Stimulated activated CD4-positive, alpha-beta T cell treated with anti-CD3 and anti-CD28 coated beads, Interleukin-15, amount 100 ng/mL, for 48 hours (primary cell): ENCODE measurements at places on chromosomes 6 and 20.

DNA sequence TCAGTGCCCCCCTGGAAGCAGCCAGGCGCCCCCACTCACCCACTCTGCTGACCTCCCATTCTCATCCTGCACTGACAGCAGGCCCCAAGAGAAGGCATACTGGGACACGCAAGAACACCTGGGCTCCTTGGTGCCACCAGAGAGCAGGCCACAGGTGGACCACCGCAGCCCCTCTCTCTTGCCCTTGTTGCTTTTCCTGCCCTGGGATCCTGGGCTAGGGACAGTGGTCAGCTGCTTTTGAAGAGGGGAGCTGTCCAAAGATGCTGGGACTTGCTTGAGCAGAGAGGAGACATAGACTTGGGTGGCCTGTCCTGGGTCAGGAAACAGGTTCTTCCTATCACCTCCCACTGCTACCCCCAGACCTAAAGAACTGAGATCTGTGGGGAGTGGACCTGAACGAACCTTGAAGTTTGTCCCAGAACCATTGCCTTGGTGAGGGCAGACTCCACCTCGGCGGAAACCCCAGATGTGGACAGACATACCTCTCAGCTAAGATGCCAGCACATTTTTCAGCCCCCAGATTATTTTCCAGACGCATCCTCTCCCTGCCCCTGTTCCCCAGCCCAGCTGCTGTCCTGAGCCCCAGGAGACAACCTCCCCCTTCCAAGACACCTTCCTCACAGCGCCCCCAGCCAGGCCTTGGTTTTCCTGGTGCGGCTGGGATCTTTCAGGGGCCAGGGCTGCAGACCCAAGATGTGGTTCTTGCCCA lies 1.1 kb downstream of the GLP1R start:
- no peak for DNase-seq

GRCh38 chr6:10418862-10419748 lies 4.2 kb upstream of the TFAP2A start:
- no peak for DNase-seq

DNA sequence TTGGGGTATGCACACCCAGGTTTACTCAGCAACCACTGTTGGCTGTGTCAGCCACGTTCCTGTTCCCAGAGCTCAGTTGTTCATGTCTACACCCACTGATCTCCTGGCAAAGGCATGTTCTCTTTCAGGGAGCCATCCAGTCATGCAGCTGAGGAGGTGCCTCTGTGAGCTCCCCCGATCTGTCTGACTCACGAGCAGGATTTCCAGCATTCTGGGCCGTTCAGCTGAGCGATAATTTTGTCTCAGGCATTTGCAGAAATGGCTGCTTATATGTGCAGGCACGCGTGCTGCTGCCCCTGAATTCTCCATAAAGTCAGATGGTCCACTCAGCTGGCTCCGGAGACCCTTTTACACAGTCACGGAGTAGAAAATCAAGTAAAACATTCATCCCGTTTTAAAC lies 78.4 kb upstream of the IYD start:
- DNase-seq, result no peak

- no peak for DNase-seq
Measured at GRCh38 chr6:6746333-6746969, 157.9 kb downstream of the LY86 start.

- no peak for DNase-seq
Measured at GRCh38 chr20:10129749-10130148, 88.9 kb upstream of the SNAP25 start.

GRCh38 chr6:163897030-163897429 lies 482.5 kb downstream of the QKI start:
- no peak for DNase-seq

- DNase-seq, result no peak
Measured at GRCh38 chr6:1678201-1678600, 68.5 kb downstream of the FOXC1 start.

GRCh38 chr6:106223300-106223930 lies 102.1 kb downstream of the ATG5 start:
- DNase-seq, result peak; percentile 41

DNA sequence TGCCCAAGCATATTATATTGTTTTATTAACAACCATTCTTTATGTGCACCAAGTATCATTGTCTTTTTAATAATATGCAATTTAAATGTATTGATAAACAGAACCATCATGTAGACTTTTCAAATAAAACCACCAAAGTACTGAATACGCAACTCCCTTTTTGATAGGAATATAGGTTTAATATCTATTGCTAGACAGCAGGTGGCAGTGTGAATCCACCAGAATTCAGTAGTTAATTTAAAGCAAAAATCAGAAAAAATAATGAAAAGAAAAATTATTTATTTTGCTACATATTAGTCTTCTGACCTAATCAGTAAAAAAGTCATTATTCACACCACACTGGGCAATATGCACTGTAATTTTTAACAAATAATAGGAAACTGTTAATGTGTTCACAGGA lies 143.7 kb downstream of the KLHL32 start:
- DNase-seq, result peak; percentile 5

- DNase-seq, result no peak
Measured at GRCh38 chr20:40494248-40494647, 194.8 kb downstream of the MAFB start.

- no peak for DNase-seq
Measured at GRCh38 chr20:63577317-63577894, 3.4 kb upstream of the HELZ2 start.

DNA sequence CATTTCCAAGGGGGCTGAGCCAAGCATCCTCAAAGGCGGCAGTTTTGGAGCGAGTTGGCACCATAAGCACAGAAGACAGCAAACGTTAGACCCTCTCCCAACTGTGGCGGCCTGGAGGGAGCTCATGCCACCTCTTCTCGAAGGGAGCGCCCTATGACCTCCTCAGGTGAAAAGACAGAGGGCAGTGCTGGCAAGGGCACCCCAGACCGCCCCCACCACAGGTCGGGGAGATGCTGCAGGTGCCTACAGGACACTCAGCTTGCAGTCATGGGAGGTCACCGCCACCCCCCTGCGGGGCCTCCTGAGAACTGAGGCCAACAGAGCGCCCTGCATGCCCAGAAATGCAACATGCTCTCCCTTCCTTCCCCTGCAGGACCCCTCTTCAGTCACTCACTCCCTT lies 45.1 kb upstream of the BHLHE23 start:
- no peak for DNase-seq

GRCh38 chr6:35624341-35625070 lies 64.2 kb downstream of the FKBP5 start:
- DNase-seq, result no peak

GRCh38 chr20:19113343-19113930 lies 99.0 kb upstream of the SLC24A3 start:
- no peak for DNase-seq
